ENCODE measurements at places on chromosomes 7 and 10.

DNA sequence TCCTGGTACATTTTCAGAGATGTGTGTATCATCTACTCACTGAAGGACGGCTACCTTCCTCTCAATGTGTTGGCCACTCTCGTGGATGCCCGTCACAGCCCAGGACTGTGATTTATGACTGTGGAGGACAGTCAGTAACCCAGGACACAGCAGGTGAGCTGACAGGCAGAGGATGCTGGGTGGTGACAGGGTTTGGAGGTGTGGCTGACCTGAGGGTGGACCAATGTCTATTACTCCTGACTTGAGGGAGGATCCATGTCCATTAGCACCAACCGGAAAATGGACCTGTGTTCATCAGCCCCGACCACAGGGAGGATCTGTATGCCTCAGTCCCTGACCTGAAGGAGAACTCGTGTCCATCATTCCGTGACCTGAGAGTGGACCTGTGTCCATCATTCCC is 96.1 kb downstream of the ADCY1 start:
- DNase-seq = no peak

DNA sequence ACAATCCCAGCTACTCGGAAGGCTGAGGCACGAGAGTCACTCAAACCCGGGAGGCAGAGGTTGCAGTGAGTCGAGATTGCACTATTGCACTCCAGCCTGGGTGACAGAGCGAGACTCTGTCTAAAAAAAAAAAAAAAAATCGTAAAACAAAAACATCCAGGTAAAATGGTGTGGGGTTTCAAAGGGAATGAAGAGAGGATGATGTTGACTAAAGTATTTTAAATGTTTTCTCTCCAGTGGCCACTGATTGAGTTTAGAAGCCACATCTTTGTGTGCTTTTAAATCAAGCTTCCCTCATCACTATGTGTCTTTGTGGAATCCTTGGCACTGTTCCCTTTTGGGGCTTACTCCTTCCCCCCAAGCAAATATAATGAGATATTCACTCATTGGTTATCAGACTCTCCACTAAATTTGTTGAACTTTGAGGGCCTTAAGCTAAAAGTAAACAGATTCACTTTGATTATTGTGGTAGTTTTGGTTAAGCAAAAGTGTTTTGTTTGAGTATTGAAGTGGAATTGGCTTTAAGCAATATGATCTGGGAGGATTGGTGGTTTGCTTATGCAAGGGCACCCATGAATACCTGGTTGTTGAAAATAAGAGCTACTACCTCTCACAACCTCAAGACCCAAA is 162.9 kb downstream of the CDK14 start:
- no peak for DNase-seq

DNA sequence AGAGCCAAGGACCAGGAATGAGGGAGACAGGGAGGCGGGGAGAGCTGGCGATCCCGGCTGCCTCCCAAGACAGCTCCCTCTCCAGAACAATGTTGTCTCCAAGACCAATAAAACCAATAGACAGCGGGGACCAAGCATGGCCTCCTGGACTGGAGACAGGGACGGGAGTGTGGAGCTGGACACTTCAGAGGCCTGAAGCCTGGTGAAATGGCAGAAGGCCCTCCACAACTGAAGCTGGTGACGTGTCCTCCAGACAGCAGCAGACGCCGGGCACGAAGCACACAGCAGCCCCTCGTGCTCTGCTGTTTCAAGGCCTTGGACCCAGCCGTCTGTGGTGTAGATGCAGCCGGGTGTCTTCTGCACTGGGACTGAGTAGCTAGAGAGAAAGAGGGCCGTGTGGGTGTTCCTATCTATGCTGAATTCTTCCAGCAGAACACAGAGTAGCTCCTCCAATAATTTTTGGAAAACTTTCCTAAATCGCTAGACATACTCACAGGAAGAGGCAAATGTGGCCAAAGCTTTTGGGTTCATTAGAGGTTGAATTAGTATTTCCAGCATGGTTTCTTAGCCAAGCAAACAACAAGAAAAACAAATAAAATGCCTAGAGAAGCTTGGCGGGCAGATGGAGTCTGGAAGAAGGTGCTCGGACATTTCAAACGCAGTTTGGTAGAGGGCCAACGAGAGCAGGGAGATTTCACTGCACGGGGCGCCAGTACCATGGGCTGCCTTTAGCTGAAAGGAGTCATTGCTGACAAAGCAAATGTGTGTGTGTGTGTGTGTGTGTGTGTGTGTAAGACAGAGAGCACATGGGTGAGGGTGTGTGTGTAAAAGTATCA is 570.4 kb downstream of the TCERG1L start:
- DNase-seq = peak; percentile 6

- DNase-seq = no peak
Measured at GRCh38 chr7:46545790-46546189, 624.7 kb upstream of the IGFBP3 start.

DNA sequence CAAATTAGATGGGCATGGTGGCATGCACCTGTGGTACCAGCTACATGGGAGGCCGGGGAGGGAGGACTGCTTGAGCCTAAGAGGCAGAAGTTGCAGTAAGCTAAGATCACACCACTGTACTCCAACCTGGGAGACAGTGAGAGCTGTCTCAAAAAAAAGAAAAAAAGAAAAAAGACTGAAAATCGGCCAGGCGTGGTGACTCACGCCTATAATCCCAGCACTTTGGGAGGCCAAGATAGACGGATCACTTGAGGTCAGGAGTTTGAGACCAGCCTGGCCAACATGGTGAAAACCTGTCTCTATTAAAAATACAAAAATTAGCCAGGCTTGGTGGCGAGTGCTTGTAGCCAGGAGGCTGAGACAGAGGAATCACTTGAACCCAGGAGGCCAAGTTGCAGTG is 11.9 kb downstream of the RNF216 start:
- no peak for DNase-seq

DNA sequence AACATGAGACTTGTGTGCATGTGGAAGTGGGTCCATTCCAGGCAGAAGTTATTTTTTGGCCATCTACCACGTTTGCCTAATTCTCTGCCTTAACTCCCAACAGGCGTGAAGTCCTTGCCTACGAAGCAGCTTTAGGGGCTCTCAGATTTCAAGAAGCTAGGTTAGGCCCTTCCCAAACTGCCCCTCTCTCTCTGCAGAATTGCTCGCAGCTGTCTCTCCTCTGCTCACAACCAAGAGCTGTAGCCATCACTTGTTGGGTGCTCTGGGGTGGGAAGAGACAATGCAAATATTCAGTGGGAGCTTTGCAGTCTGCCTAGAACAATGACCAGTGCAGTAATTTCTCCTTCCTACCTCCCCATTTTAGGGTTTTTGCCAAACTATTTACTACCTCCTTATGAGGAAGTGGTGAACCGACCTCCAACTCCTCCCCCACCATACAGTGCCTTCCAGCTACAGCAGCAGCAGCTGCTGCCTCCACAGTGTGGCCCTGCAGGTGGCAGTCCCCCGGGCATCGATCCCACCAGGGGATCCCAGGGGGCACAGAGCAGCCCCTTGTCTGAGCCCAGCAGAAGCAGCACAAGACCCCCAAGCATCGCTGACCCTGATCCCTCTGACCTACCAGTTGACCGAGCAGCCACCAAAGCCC is 24.9 kb downstream of the CYP17A1 start:
- DNase-seq = no peak

GRCh38 chr7:95004618-95005247 is 97.3 kb downstream of the PPP1R9A start:
- DNase-seq = no peak

DNA sequence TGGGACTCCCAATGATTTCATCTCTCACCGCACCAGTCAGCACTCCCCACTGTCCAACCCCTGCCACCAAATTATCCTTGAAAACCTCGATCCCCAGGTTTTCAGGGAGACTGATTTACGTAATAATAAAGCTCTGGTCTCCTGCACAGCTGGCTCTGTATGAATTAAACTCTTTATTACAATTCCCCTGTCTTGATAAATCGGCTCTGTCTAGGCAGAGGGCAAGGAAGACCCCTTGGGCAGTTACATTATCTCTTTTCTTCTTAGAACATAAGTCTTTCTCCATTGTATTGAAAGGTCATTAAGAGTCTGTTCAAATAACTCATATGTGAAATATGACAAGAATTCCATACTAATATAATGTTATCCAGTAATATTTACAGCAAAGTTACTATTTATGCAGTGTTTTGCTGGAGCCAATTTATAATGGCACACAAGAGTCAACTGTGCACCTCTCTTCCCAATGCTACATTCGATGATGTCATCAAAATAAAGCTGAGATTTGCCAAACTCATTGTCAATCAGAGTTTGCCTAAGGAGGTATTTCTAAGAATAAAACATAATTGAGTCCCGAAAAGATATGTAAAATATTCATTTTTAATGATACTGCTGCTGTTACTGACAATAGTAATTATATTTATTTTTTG is 1297.2 kb upstream of the LRRTM3 start:
- no peak for DNase-seq

- DNase-seq = peak; percentile 42
Measured at GRCh38 chr10:59580026-59580863, 129.4 kb downstream of the SLC16A9 start.

DNA sequence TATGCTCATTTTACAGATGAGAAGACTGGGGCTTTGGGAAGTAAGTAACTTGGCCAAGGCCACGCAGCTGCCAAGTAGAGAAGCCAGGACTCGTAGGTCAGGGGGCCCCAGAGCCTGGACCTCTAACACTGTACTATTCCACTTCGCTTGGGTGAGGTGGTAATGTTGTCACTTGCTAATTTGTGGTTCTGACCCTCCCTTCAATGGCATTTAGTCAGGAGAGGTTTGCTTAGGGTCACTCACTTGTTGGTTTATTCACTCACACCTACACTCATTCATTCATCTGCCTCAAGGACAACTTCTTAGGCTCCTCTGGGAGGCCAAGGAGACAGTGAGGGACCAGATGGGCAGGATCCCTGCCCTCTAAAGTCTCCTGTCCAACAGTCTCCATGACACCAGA is 21.3 kb downstream of the BTBD16 start:
- no peak for DNase-seq

GRCh38 chr7:24980534-24981170 is 674 bp upstream of the OSBPL3 start:
- DNase-seq = no peak

GRCh38 chr7:128321044-128321422 is 22.7 kb downstream of the RBM28 start:
- no peak for DNase-seq

DNA sequence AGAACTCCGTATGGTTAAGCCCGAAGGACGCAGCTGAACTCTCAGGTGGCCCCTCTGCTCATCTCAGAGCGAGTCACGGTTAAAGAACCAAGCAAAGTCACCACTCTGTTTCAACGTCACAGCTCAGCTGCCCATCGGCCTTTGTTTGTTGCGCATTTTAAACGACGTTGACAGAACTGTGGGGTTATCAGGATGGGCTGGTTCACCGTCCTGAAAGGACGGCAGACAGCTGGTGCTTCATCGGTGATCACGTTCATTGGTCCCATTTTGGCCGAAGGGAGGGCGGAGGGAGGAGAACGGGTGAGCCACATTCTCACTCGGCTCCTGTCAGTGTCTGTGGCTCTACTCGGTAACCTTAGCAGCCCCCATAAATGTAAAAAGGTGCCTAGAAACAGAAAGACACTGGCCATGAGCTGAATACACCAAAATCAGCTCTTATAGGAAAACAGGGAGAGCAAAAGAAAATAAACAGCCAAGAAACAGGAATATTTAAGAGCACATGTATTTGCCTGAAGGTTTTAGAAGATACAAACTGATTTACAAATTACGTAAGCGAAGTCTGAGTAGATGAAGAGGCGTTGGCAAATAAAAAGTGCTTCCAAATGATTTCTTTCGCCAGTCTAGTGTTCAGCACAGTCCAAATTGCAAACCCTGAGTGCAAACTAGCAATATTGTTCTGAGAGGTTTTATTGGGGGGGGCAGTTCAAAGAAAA is 8.4 kb downstream of the PRKAG2 start:
- no peak for DNase-seq

DNA sequence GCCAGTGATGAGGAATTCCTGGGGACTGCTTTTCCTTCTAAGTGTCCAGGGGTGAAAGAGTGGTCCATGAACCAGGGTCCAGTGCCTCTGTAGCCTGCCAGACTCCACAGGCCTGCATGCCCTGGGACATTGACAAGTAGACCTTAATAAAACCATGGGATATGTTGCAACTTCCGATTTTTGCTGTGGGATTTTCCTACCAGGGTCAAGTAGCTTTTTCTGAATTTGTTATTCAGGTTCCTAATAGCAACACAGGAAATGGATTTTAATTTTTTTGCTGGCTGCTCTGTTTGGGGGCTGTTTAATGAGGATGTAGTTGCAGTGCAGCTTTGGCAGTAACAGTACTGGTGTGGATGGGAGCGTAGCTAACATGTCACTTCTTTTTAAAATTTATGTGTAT is 42.1 kb downstream of the WBP1L start:
- DNase-seq = no peak

DNA sequence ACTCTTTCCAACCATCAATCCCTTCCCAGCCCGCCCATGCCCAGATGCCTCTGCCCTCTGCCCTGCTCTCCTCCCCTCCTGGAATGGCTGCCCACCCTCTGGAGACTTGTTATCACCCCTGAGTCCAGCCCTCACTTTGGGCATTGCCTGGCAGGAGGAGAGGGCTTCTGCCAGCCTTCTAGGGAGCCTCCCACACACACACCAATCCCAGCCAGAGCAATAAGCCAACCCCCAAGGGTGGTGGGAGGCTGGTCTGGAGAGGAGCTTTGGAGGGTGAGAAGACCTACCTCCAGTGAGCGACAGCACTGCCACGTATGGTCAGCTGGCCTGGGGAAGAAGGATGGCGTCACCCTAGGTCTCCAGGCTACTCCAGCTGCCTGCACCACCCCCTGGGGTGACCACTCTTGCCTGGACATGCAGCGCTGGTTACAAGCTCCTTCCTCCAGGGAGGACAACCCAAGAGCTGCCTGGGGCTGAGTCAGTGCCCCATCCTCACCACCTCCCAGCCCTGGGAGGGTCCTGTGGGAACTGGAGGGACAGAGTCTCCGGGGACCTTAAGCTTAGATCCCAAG is 8.4 kb downstream of the C10orf105 start:
- DNase-seq = no peak
